ENCODE measurements at places on chromosomes 3 and 15. TPM values are rescaled to one million over a fixed set of nuclear protein-coding genes. Genes with fewer than 3 reads are reported as not detected.

- H3K27me3 ChIP-seq = peaks cover 11% of the 10 kb centered on the region
- no peaks in the 10 kb centered on the region for H3K36me3 ChIP-seq
- no peak overlapping the region for H3K4me3 ChIP-seq
- H3K4me1 ChIP-seq = no peaks in the 10 kb centered on the region
- no peak for DNase-seq
- H3K27ac ChIP-seq = no peak overlapping the region
Observed at GRCh38 chr15:29871401-29871800, 49.1 kb upstream of the TJP1 start.

DNA sequence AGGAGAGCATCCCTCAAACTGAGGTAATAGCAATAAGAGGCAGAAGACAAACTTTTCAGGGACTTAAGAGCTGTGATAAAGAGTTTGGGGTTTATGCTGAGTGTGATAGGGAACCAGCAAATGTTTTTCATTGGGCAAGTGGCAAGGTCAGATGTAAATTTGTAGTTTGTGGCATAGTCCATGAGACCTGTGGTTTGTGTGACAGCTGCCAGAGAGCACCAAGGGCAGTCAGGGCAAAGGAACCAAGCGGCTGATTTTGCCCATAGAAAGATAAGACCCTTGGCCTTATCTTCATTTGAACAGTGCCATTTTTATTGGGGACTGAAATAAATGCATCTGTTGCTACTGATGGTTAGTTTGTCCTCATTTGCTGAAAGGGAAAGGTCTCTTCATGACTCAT is 220.3 kb downstream of the LRRN1 start:
- peaks cover 1% of the 10 kb centered on the region for H3K36me3 ChIP-seq
- H3K27ac ChIP-seq = no peak overlapping the region
- H3K4me1 ChIP-seq = no peaks in the 10 kb centered on the region
- no peaks in the 10 kb centered on the region for H3K27me3 ChIP-seq
- H3K4me3 ChIP-seq = no peak overlapping the region

GRCh38 chr3:32816439-32817256 is 1.1 kb upstream of the TRIM71 start:
- H3K4me1 ChIP-seq = peaks cover 19% of the 10 kb centered on the region
- H3K36me3 ChIP-seq = no peaks in the 10 kb centered on the region
- no peak overlapping the region for H3K27ac ChIP-seq
- H3K4me3 ChIP-seq = peak overlapping the region; percentile 74
- DNase-seq = peak; percentile 53

- DNase-seq = no peak
- no peak overlapping the region for H3K27ac ChIP-seq
- no peaks in the 10 kb centered on the region for H3K27me3 ChIP-seq
- H3K36me3 ChIP-seq = peaks cover 22% of the 10 kb centered on the region
- H3K4me3 ChIP-seq = no peak overlapping the region
- peaks cover 52% of the 10 kb centered on the region for H3K4me1 ChIP-seq
Observed at GRCh38 chr15:85584872-85585271, 204.5 kb downstream of the AKAP13 start.

DNA sequence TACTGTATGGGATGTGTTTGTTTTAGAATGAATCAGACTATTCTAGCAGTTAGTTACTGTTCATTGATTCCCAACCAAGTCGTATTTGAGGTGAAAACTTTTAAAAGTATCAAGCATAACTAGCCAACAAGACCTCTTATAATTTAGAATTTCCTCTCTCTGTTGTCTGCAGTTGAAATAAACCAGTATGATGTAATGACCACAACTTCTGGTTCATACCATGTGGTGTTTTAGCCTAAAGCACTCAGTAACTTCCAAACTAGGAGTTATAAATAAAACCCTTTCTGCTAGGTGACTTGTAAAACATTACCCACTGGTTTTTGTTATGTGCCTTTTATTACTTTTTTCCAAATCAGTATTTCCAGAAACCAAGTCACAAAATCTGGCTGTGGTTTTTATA is 19.8 kb upstream of the P2RY12 start:
- no peaks in the 10 kb centered on the region for H3K36me3 ChIP-seq
- DNase-seq = no peak
- H3K4me1 ChIP-seq = no peaks in the 10 kb centered on the region
- H3K4me3 ChIP-seq = no peak overlapping the region
- no peak overlapping the region for H3K27ac ChIP-seq
- H3K27me3 ChIP-seq = peaks cover 10% of the 10 kb centered on the region

DNA sequence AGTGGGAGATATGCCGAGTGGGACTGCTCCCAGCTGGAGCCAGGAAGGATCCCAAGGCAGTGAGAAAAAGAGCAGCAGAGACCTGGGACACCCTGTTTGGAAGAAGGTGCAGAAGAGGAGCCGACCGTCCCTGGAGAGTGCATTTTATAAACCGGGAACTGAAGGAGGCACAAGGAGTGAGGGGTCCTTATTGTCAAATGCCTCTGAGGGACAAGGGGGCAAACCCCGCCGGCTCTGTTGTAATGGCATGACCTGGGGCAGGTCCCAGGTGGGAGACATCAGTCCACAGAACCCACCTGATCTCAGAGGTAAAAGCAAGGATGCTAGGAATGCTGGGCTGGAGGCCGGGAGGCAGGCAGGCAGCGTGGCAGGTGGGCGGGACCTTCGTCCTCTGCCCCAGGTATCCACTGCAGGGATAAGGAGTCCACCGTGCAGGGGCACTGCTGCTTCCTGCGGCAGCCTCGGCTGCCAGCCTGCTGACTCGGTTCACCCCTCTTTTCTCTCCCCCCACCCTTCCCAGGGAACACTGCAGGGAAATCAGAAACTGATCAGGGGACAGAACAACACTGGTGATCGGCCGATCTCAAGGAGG is 26.9 kb downstream of the ADAMTS17 start:
- H3K27me3 ChIP-seq = no peaks in the 10 kb centered on the region
- peak overlapping the region; percentile 13 for H3K27ac ChIP-seq
- H3K4me3 ChIP-seq = no peak overlapping the region
- DNase-seq = no peak

DNA sequence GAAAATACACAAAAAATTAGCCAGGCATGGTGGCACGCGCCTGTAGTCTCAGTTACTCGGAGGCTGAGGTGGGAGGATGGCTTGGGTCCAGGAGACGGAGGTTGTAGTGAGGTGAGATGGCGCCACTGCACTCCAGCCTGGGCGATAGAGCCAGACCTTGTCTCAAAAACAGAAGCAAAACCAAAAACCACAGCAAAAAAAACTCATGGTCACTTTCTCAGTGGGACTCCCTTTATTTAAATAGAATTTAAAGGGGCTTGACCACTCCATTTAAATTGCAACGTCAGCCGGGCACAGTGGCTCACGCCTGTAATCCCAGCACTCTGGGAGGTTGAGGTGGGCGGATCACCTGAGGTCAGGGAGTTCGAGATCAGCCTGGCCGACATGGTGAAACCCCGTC is 32.8 kb downstream of the ARHGAP31 start:
- no peak overlapping the region for H3K4me3 ChIP-seq
- H3K27me3 ChIP-seq = peaks cover 12% of the 10 kb centered on the region
- H3K36me3 ChIP-seq = no peaks in the 10 kb centered on the region
- H3K27ac ChIP-seq = no peak overlapping the region
- no peak for DNase-seq

- no peak overlapping the region for H3K27ac ChIP-seq
- H3K4me3 ChIP-seq = no peak overlapping the region
- no peaks in the 10 kb centered on the region for H3K36me3 ChIP-seq
- H3K4me1 ChIP-seq = no peaks in the 10 kb centered on the region
Observed at GRCh38 chr3:170309046-170309445, 48.5 kb upstream of the SKIL start.

- H3K27ac ChIP-seq = no peak overlapping the region
- no peaks in the 10 kb centered on the region for H3K4me1 ChIP-seq
- no peak for DNase-seq
- H3K4me3 ChIP-seq = no peak overlapping the region
Observed at GRCh38 chr3:64184621-64185020, 40.6 kb downstream of the PRICKLE2 start.

DNA sequence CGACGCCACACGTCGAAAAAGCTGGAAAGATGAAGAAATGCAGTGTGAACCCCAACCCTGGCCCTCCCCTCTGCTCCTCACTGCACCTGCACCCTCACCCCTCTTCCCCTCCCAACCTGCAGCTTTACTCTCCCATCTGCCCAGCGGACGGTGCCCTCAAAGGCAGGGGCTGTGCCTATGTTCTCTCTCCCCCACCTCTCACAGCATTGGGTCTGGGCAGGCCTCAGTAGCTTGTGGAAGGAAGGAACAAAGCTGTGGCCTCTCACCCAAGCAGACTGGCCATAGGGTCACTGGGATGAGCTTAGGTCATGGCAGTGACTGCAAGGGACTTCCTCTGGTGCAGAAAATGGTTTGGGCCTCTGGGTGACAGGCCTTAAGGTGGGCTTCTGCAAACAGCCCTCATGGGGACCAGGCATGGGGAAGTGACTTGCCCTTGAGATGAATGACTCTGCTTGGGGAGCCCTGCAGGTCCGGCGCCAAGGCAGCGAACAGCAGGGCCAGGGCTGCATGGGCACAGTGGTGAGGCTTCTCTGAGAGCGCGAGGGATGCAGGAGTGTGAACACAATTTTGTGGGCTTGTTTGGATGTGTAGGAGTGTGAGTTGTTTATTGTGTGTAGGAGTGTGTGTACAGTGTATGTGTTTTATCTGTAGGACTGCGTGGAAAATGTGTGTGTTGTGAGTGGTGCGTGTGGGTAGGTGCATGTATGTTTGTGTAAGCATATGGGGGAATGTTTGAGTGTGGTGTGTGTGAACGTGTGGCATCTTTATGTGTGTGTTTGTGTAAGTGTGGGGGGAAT is 29.2 kb downstream of the SRPRB start:
- no peak overlapping the region for H3K27ac ChIP-seq
- H3K4me3 ChIP-seq = no peak overlapping the region
- DNase-seq = no peak
- H3K4me1 ChIP-seq = no peaks in the 10 kb centered on the region
- H3K27me3 ChIP-seq = no peaks in the 10 kb centered on the region
- H3K36me3 ChIP-seq = no peaks in the 10 kb centered on the region

DNA sequence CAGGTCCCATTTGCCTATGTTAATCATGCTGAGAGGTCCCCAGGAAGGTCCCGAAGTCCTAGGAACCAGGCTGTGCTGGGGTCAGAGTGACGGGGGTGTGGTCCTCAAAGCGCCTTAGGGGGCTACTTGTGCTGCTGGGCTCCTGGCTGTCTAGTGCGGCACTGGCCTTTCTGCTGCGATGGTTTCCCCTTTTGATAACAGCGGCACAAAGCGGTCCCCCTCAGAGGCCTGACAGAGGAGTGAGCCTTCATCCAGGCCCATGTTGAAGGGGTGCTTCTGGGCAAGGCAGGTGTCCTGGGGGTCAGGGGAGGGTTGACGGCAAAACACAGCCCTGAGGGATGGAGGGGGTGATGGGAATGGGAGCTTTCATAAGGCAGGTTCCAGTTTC is 68.8 kb downstream of the HMCES start:
- H3K27me3 ChIP-seq = peaks cover 24% of the 10 kb centered on the region
- peaks cover 8% of the 10 kb centered on the region for H3K4me1 ChIP-seq
- H3K4me3 ChIP-seq = no peak overlapping the region
- no peak for DNase-seq
- H3K27ac ChIP-seq = no peak overlapping the region

GRCh38 chr3:188139466-188139865 is 14.5 kb upstream of the LPP start:
- DNase-seq = no peak
- H3K27ac ChIP-seq = no peak overlapping the region
- no peaks in the 10 kb centered on the region for H3K36me3 ChIP-seq
- H3K4me3 ChIP-seq = no peak overlapping the region

DNA sequence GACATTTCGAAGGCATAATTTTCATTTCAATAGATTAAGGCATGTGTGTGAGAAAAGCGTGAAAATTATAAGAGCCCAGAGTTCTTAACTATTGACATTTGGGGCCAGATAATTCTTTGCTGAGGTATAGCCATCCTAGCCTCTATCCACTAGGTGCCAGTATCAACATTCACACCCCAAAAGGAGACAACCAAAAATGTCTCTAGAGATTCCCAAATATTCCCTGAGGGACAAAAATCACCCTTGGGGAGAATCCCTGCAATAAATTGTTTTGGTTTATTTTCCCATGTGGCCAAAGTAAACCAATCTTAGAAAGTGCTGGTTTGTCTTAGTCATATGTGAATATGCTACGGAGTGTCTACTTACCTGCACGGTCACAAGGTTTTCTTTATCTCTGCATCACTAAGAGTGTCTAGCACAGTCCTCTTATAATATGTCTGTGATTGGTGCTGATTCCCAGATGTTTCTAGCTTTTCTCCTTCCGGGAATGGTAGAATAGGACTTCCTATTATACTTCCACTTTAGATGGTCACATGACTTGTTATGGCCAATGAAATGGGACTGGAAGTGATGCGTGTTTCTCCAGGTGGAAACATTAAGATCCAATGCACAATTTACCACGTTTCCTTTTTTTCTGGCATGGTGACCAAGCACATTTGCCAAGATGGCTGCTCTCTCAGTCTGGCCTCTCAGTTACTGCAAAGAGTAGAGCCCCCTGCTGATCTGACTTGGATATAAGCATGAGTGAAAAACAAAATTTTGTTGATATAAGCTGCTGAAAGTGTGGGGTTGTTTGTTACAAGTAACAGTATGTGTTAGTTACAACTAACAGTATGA is 8.0 kb upstream of the KBTBD8 start:
- peaks cover 12% of the 10 kb centered on the region for H3K27me3 ChIP-seq
- H3K4me1 ChIP-seq = no peaks in the 10 kb centered on the region
- DNase-seq = no peak
- no peaks in the 10 kb centered on the region for H3K36me3 ChIP-seq

DNA sequence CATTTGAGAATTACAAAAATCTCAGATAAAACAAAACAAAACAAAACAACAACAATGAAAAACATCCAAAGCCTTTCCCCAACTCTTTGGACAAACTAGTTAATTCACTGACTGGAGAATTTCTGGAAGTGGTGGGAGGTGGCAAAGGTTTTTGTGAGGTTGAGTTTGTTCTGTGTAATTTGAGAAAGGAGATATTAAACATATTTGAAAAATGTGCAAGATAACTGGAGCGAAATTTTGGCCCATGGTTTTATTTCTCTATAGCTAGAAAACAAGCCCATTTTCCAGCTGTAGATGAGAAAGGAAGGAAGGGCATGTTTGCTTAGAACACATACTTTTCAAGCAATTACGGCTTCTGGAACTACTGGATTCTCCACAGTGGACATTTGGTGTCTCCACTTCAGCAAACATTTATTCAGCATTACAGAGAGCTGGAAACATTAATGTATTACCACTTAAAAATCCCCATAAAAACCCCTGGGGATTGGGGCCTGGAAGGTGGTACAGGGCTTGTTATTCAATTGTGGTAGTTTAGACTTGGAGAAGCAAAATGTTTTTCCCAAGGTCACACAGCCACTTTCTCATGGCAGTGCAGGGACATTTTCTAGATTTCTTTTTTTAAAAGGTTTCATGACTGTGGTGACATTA is 135.8 kb downstream of the THSD4 start:
- no peaks in the 10 kb centered on the region for H3K36me3 ChIP-seq
- H3K4me1 ChIP-seq = no peaks in the 10 kb centered on the region
- H3K27ac ChIP-seq = no peak overlapping the region
- H3K27me3 ChIP-seq = peaks cover 2% of the 10 kb centered on the region

CLDN18 gene
- not detected for total RNA-seq

HIGD2B gene
- 0.62 TPM for total RNA-seq

SLC22A14 gene
- total RNA-seq = 0.22 TPM

GPR171 gene
- 142 TPM for total RNA-seq

TMC3 gene
- total RNA-seq = not detected
